ENCODE measurements at places on chromosomes 16 and 17. TPM values are rescaled to one million over a fixed set of nuclear protein-coding genes. Genes with fewer than 3 reads are reported as not detected.

DNA sequence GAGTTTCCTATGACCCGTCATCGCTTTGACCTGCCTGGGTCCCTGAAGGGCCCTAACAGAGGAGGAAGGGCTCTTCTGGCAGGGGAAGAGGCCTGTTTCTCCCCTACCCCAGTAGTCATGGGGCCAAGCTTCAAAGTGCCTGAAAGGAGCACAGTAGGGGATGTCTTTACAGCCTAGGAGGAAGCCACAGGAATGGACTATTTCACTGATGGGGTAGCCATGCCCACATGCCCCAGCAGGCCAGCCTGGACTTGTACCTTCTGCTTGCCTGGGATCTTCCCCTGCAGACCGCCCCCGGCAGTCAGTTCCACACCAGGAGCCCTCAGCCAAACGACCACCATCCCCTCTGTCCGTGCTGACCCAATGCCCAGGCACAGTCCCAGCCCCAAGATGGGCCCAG, 41.8 kb upstream of the PEMT start:
- no peaks in the 10 kb centered on the region for H3K27me3 ChIP-seq
- no peak overlapping the region for H3K4me3 ChIP-seq
- no peak overlapping the region for H3K27ac ChIP-seq
- DNase-seq: no peak
- no peaks in the 10 kb centered on the region for H3K36me3 ChIP-seq

GRCh38 chr17:73938706-73939105, 264.8 kb upstream of the RPL38 start:
- no peak overlapping the region for H3K4me3 ChIP-seq
- DNase-seq: no peak
- no peaks in the 10 kb centered on the region for H3K36me3 ChIP-seq
- H3K27me3 ChIP-seq: peaks cover 5% of the 10 kb centered on the region
- no peak overlapping the region for H3K27ac ChIP-seq

DNA sequence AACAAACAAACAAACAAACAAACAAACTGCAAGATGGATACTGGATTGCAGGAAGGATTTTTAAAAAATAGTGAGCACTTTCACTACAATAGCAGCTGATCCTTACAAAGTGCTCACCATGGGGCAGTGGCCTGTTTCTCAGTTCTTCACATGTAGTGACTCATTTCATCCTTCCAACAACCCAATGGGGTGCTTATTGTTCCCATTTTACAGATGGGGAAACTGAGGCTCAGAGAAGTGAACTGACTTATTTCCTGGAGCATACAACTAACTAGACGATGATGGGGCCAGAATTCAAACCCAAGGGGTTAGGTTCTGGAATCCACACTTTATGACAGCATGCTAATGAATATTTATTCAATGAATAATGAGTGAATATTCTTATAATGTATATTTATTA, 61.2 kb downstream of the MYH11 start:
- no peak overlapping the region for H3K4me3 ChIP-seq
- H3K27me3 ChIP-seq: no peaks in the 10 kb centered on the region
- H3K36me3 ChIP-seq: no peaks in the 10 kb centered on the region
- H3K27ac ChIP-seq: no peak overlapping the region
- no peak for DNase-seq
- peaks cover 7% of the 10 kb centered on the region for H3K4me1 ChIP-seq

- peaks cover 7% of the 10 kb centered on the region for H3K4me1 ChIP-seq
- peaks cover 5% of the 10 kb centered on the region for H3K36me3 ChIP-seq
- H3K27ac ChIP-seq: peak overlapping the region; percentile 51
- H3K4me3 ChIP-seq: peak overlapping the region; percentile 55
Measured at GRCh38 chr16:704552-705380, 835 bp downstream of the FBXL16 start.

DNA sequence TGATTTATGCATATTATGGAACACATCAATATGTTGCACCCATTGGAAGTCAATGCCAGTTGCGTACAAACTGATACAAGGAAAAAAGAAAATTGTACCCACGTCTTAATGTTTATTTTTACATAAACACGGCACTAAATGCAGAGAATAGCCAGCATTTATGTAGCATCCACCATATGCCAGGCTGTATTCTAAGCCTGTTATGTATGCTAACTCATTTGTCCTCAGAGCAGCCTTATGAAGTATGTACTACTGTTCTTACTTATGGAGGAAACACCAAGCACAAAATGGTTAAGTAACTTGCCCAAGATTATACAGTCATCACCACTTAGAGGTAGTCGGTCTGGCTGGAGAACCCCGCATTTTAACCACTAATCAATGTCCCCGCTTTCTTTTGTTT, 837.9 kb upstream of the RBFOX1 start:
- H3K27ac ChIP-seq: no peak overlapping the region
- no peaks in the 10 kb centered on the region for H3K27me3 ChIP-seq

- H3K27me3 ChIP-seq: no peaks in the 10 kb centered on the region
- no peak overlapping the region for H3K4me3 ChIP-seq
- DNase-seq: no peak
- no peak overlapping the region for H3K27ac ChIP-seq
Measured at GRCh38 chr16:54504372-54504771, 217.8 kb upstream of the IRX3 start.

- no peaks in the 10 kb centered on the region for H3K36me3 ChIP-seq
- H3K4me3 ChIP-seq: no peak overlapping the region
- H3K27me3 ChIP-seq: no peaks in the 10 kb centered on the region
- no peak overlapping the region for H3K27ac ChIP-seq
Measured at GRCh38 chr16:508884-509736, 18.4 kb upstream of the CAPN15 start.

- DNase-seq: no peak
- no peaks in the 10 kb centered on the region for H3K36me3 ChIP-seq
- peaks cover 10% of the 10 kb centered on the region for H3K4me1 ChIP-seq
- H3K4me3 ChIP-seq: no peak overlapping the region
- H3K27ac ChIP-seq: no peak overlapping the region
Measured at GRCh38 chr16:577796-578195, 8.0 kb downstream of the PIGQ start.

- peaks cover 41% of the 10 kb centered on the region for H3K4me1 ChIP-seq
- no peaks in the 10 kb centered on the region for H3K27me3 ChIP-seq
- H3K27ac ChIP-seq: no peak overlapping the region
Measured at GRCh38 chr16:85464383-85465305, 148.5 kb upstream of the GSE1 start.

- no peak overlapping the region for H3K4me3 ChIP-seq
- H3K36me3 ChIP-seq: no peaks in the 10 kb centered on the region
- DNase-seq: no peak
- H3K27me3 ChIP-seq: no peaks in the 10 kb centered on the region
- H3K4me1 ChIP-seq: no peaks in the 10 kb centered on the region
Measured at GRCh38 chr17:13293421-13293820, 275.6 kb upstream of the ELAC2 start.

DNA sequence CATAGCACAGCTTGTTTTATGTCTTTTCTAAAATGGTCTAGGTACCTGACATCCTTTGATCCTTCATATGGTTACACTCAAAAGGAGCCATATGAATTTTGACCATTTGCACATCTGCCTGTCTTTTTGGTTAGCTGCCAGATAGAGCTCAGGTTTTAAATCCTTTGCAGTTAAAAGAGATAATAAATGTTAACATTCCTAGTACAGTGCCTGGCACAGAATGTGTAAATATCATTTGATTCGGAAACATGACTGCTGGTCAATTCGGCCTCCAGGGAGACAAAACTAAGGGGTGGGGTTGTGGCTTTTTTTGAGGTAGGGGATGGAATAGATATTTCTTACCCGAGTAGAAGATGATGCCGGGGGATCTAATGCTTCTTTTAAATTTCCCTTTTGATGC, 64.2 kb downstream of the FTO start:
- H3K4me3 ChIP-seq: peak overlapping the region; percentile 25
- DNase-seq: no peak
- H3K27ac ChIP-seq: peak overlapping the region; percentile 89
- H3K4me1 ChIP-seq: peaks cover 51% of the 10 kb centered on the region

- no peak overlapping the region for H3K4me3 ChIP-seq
- no peaks in the 10 kb centered on the region for H3K4me1 ChIP-seq
- H3K36me3 ChIP-seq: no peaks in the 10 kb centered on the region
Measured at GRCh38 chr16:86363057-86363490, 147.3 kb upstream of the FOXF1 start.

DNA sequence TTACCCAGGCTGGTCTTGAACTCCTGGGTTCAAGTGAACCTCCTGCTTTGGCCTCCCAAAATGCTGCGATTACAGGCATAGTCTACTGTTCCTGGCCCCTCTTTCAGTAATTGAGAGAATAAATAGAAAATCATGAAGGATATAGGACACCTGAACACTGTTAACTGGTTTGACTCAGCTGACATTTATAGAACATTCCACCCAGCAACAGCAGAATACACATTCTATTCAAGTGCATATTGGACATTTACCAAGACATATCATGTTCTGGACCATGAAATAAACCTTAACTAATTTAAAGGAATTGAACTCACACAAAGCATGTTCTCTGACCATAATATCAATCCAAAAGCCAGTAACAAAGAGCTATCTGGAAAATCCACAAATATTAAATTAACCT, 19.8 kb upstream of the BAIAP2 start:
- DNase-seq: no peak
- H3K4me1 ChIP-seq: peaks cover 18% of the 10 kb centered on the region
- H3K4me3 ChIP-seq: no peak overlapping the region
- H3K36me3 ChIP-seq: no peaks in the 10 kb centered on the region
- no peaks in the 10 kb centered on the region for H3K27me3 ChIP-seq

GRCh38 chr16:51814617-51815016, 663.5 kb upstream of the SALL1 start:
- no peak overlapping the region for H3K27ac ChIP-seq
- no peak for DNase-seq
- no peaks in the 10 kb centered on the region for H3K4me1 ChIP-seq

DNA sequence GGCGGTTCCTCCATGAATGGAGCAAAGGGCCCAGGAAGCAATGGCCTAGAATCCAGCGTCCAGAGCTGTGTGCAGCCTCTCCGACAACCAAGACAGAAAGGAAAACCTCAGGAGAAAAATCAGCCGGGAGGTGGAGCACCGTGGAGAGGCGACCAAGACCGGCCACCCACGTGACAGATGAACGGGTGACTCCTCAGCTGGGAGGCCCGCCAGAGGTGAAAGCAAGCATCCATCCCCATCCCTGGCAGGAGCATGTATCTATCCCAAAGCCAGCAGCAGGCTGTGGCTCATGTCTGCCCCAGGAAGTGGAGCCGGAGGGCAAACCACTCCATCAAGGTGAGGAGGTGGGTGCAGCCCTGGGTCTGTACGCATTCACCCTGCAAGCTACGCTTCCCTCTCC, 52.1 kb downstream of the FOXL1 start:
- H3K4me3 ChIP-seq: no peak overlapping the region
- no peaks in the 10 kb centered on the region for H3K36me3 ChIP-seq
- no peaks in the 10 kb centered on the region for H3K4me1 ChIP-seq
- H3K27me3 ChIP-seq: no peaks in the 10 kb centered on the region
- no peak overlapping the region for H3K27ac ChIP-seq
- DNase-seq: no peak

- H3K4me1 ChIP-seq: no peaks in the 10 kb centered on the region
- no peaks in the 10 kb centered on the region for H3K36me3 ChIP-seq
- H3K4me3 ChIP-seq: no peak overlapping the region
- H3K27me3 ChIP-seq: peaks cover 21% of the 10 kb centered on the region
- no peak for DNase-seq
Measured at GRCh38 chr17:27991462-27991993, 50.9 kb upstream of the NLK start.

DNA sequence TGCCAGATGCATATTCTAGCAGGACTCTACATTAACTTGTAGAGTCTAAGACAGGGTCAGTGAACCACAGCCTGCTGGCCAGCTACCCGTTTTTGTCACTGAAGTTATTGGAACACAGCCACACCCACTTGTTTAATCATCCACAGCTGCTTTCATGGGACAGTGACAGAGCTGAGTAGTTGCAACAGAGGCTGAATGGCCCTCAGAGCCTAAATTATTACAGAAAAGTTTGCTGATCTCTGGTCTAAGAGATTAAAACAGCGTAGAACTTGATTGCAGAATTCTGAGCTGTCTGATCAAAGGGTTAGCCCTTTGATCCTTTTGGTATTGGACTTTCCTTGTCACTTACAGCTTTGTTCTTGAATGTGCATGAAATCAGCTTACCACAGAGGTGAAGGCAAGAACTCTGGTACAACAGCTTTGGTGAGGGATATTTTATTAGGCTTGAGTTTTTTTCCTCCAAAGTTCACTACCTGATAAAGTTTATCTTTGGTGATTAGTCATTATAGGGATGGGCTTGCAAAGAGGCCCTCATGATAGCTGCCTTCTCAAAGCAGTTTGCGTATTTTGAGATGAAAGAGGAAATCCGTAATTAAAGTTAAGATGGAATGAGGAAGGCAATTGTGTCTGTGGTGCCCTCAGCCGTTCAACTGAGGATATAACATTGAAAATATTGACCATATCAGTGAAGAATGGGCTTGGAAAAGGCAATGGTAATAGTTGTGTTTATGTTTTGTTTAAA, 23.6 kb downstream of the ALDH3A2 start:
- no peaks in the 10 kb centered on the region for H3K4me1 ChIP-seq
- H3K27me3 ChIP-seq: no peaks in the 10 kb centered on the region
- no peak for DNase-seq

- no peak for DNase-seq
- H3K27me3 ChIP-seq: no peaks in the 10 kb centered on the region
- peaks cover 12% of the 10 kb centered on the region for H3K36me3 ChIP-seq
Measured at GRCh38 chr17:62573480-62574117, 53.9 kb upstream of the MRC2 start.

DNA sequence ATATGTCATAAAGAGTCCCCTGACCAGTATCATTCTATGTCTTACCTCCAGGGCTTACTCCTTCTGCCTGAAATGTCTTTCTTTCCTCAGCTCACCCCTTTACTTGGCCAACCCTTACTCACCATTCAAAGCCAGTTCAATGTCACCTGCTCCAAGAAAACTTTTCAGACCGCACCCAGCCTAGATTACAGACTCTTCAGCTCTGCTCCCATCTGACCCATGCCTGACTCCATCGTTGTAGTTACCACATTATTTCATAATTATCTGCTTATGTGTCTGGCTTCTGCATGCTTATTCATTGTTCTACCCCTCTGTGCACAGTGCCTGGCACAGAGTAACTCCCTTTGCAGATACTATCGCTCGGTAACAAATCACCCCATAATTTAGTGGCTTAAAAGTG, 62.5 kb upstream of the TOB1 start:
- no peaks in the 10 kb centered on the region for H3K27me3 ChIP-seq

- H3K27me3 ChIP-seq: no peaks in the 10 kb centered on the region
- H3K36me3 ChIP-seq: no peaks in the 10 kb centered on the region
- H3K27ac ChIP-seq: no peak overlapping the region
- no peak overlapping the region for H3K4me3 ChIP-seq
Measured at GRCh38 chr17:16934836-16935235, 37.1 kb downstream of the TNFRSF13B start.

- no peaks in the 10 kb centered on the region for H3K36me3 ChIP-seq
- no peak overlapping the region for H3K27ac ChIP-seq
- no peaks in the 10 kb centered on the region for H3K4me1 ChIP-seq
- no peaks in the 10 kb centered on the region for H3K27me3 ChIP-seq
Measured at GRCh38 chr17:4520894-4521600, 22.4 kb downstream of the SPNS2 start.

Gene KRTAP1-5
- total RNA-seq: not detected

Gene CHAD
- total RNA-seq: not detected

Gene SOX9
- total RNA-seq: 79.5 TPM

Gene ATF7IP2
- total RNA-seq: 25.2 TPM

Gene TP53TG3
- total RNA-seq: 1.2 TPM

Gene GLTPD2
- not detected for total RNA-seq

Gene TMC5
- total RNA-seq: 1.4 TPM

Gene CD300LB
- not detected for total RNA-seq
